Uterus (tissue), 4 donors: ENCODE measurements at places on chromosomes 5 and 9. TPM values are rescaled to one million over a fixed set of nuclear protein-coding genes. Genes with fewer than 3 reads are reported as not detected.

DNA sequence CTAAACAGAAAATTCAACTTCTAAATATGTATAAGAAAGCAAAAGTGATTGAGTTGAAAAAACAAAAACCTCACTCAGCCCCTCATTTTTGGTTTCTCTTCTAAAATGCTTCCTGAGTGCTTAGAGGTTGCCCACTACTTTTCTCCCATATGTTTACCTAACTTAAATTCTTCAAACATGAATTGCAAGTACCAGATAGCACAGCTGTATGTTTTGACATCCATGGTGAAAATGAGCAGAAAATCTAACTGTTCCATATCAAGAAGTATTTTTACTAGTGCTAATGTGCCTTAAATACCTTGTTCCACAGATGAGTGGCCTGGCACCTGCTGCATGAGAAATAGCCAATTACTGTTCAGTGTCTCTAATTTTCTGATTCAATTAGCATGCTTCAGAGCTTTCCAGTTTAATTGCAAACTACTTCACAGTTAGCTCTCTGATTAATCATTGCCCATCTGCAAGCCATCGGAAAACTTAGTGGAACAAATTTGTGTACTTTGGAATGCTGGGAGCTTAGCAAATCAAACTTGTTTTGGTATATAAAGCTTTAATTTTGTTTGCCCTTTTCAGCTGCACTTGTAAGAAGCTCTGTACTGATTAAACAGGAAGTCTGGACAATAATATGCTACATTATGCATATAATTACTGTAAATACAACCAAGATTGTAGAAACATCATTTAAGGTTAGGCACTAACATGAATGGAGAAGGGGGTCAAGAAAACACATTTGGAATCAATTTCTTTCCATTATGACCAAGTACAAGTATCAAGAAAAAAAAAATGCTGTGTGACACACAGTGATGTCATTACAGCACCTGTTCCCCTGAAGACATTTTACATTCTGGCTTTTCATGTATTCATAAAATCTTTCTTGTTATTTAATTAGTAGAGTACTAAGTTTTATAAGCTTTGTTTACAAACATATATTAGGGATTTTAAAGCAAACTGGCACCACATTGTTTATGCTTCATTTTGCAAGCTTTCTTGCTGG is 65.6 kb downstream of the POU5F2 start:
- no peak for DNase-seq
- no peak overlapping the region for H3K27ac ChIP-seq
- H3K4me3 ChIP-seq = no peak overlapping the region
- no peaks in the 10 kb centered on the region for H3K4me1 ChIP-seq

GRCh38 chr5:161960314-161960713 is 107.3 kb upstream of the GABRG2 start:
- H3K36me3 ChIP-seq = no peaks in the 10 kb centered on the region
- DNase-seq = no peak
- H3K27me3 ChIP-seq = no peaks in the 10 kb centered on the region
- no peaks in the 10 kb centered on the region for H3K4me1 ChIP-seq
- H3K27ac ChIP-seq = no peak overlapping the region
- no peak overlapping the region for H3K4me3 ChIP-seq

DNA sequence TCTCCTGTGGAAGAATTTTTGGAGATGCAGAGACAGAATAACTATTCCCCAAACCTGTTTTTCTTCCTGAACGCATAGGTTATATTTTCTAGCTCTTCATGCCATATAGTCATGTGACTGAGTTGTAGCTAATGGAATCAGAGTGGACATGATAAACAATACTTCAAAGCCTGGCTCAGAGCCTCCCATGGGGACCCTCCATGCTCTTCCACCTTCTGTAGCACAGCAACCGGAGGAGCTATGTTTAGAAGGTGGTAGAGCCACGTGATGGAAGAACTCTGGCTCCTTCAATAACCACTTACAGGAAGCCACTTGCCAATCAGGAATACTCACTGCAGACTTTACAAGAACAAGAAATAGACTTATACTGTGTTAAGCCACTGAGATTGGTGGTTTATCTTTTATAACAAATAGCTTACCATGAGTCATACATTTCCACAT is 39.2 kb downstream of the NADK2 start:
- no peaks in the 10 kb centered on the region for H3K27me3 ChIP-seq
- no peaks in the 10 kb centered on the region for H3K36me3 ChIP-seq
- no peak for DNase-seq

The GABRA1 gene
- total RNA-seq = not detected

The EMB gene
- 2.4 TPM for total RNA-seq

The RNF183 gene
- total RNA-seq = not detected

DNA sequence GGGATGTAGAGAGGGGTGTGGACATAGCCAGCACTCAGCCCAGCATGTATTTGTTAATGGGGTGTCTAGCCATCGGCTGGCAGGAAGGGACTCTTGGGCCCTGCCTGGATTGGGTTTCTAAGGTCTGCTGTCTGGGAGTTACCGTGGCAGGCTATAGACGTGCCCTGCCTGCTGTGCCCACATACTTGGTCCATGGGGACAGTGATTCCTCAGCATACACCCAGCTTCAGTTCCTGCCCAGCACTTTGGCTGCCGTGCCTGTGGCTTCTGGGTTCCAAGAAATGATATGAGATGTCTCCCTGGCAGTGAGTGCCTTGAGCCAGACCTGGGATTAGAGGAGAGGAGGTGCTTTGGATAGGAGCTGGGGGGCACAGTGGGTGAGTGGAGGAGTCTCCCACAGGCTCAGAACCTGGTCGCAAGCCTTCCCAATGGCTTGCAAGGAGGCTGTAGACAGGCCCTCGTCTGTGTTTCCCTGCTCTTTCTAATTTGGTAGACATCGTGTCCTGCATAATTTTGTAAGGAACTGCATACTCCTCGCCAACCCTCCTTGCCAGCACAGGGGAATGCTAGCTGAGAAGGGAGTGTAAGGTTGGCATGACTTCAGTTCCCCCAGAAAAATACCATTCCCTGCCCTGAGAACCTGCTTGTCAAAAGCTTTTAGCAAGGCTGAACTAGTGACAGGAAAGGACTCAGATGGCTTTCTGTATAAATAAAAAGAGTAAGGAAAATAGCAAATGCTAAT is 287.9 kb downstream of the ZSWIM6 start:
- no peaks in the 10 kb centered on the region for H3K27me3 ChIP-seq
- DNase-seq = no peak
- H3K27ac ChIP-seq = no peak overlapping the region

DNA sequence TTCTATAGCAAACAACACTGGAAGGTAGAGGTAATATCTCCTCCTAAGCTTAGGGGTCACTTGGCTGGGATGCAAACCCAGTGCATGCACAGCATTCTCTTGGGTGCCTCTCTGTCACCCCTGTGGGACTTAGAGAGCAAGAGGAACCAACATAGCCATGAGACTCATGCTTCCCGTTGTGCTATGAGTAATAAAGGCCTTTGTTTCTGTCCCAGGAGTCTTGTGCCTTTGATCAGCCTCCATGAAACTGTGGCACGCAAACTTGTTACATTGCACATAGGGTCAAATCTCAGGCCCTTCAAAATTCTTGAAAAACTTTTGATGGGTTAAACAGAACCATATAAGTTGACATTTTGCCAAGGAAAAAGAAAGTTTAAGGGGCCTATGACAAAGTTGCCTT is 272.8 kb downstream of the TAF11L14 start:
- H3K36me3 ChIP-seq = no peaks in the 10 kb centered on the region
- H3K4me3 ChIP-seq = no peak overlapping the region
- DNase-seq = no peak
- no peaks in the 10 kb centered on the region for H3K4me1 ChIP-seq
- no peak overlapping the region for H3K27ac ChIP-seq

GRCh38 chr9:98838868-98839565 is 31.5 kb downstream of the GALNT12 start:
- no peaks in the 10 kb centered on the region for H3K4me1 ChIP-seq
- no peak for DNase-seq
- H3K36me3 ChIP-seq = no peaks in the 10 kb centered on the region
- no peak overlapping the region for H3K27ac ChIP-seq
- no peaks in the 10 kb centered on the region for H3K27me3 ChIP-seq

- no peaks in the 10 kb centered on the region for H3K4me1 ChIP-seq
- H3K27me3 ChIP-seq = no peaks in the 10 kb centered on the region
- H3K4me3 ChIP-seq = no peak overlapping the region
- H3K36me3 ChIP-seq = no peaks in the 10 kb centered on the region
- H3K27ac ChIP-seq = no peak overlapping the region
These were observed 284.8 kb downstream of the DENND1A start for GRCh38 chr9:123645126-123645525.

GRCh38 chr9:19431361-19432171 is 22.8 kb downstream of the ACER2 start:
- H3K36me3 ChIP-seq = no peaks in the 10 kb centered on the region
- H3K27me3 ChIP-seq = no peaks in the 10 kb centered on the region
- DNase-seq = peak; percentile 61
- H3K27ac ChIP-seq = peak overlapping the region; percentile 68
- H3K4me1 ChIP-seq = no peaks in the 10 kb centered on the region

The ATOSB gene
- total RNA-seq = 7.6 TPM

- no peaks in the 10 kb centered on the region for H3K4me1 ChIP-seq
- no peaks in the 10 kb centered on the region for H3K36me3 ChIP-seq
- H3K27ac ChIP-seq = no peak overlapping the region
- H3K27me3 ChIP-seq = no peaks in the 10 kb centered on the region
- no peak for DNase-seq
- no peak overlapping the region for H3K4me3 ChIP-seq
These were observed 22.2 kb downstream of the TNFSF8 start for GRCh38 chr9:114908104-114908622.

DNA sequence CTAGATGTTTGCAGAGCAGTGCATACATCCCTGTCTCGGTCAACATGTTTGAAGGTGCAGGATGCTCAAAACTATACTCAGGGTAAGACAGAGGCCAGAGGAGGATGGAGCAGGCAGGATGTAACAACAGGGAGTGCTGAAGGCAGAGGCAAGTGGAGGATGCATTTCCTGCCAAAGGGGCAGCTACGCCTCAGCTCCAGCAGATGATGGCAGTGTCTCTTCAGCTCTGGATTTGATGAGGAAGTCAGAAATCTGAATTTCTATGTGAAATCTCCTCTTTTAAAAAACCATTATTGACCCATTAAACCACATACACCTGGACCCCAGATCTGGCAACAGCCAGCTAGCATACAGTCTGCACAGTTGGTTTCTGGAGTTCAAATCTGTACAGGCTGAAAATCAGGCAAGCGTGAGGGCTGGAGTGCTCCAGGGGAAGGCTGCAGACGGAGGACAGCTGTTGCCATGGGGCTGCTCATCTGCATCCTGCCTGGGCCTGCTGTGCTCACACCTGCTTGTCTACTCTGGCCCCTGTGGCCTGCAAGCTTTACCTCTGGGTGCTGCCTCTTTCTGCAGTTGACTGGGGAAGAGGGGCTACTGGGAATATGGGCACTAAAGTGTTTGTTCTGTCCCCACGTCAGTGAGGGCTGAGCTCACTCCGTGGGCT is 152.9 kb upstream of the SLC28A3 start:
- no peaks in the 10 kb centered on the region for H3K4me1 ChIP-seq
- no peaks in the 10 kb centered on the region for H3K36me3 ChIP-seq
- no peak for DNase-seq
- no peak overlapping the region for H3K4me3 ChIP-seq
- H3K27ac ChIP-seq = no peak overlapping the region

DNA sequence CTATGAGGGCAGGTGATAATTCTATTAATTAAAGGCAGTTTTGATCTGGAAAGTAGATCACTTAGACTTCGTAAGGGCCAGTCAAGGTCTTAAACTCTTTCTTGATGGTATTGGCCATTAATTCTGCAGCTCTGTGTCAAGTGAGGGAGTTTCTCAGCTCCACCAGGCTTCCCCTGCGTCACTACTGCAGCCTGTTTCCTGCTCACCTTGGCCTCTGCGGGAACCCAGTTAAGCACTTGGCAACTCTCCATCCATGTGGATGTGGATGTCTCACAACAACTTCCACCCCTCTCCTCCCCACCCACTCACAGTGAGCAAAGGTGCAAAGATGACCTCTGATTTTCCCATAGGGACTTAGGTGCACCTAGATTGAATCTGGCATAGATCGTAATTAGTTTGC is 191.6 kb downstream of the PLK2 start:
- H3K4me3 ChIP-seq = no peak overlapping the region
- no peaks in the 10 kb centered on the region for H3K4me1 ChIP-seq
- H3K27me3 ChIP-seq = no peaks in the 10 kb centered on the region
- peak; percentile 64 for DNase-seq
- H3K36me3 ChIP-seq = no peaks in the 10 kb centered on the region

GRCh38 chr5:160486573-160486972 is 64.9 kb downstream of the PTTG1 start:
- H3K27me3 ChIP-seq = no peaks in the 10 kb centered on the region
- H3K4me1 ChIP-seq = no peaks in the 10 kb centered on the region
- no peak overlapping the region for H3K27ac ChIP-seq

The CARTPT gene
- not detected for total RNA-seq

GRCh38 chr5:150460781-150461180 is 11.2 kb upstream of the RPS14 start:
- no peak overlapping the region for H3K4me3 ChIP-seq
- H3K27me3 ChIP-seq = no peaks in the 10 kb centered on the region
- peaks cover 7% of the 10 kb centered on the region for H3K4me1 ChIP-seq
- no peak for DNase-seq
- no peaks in the 10 kb centered on the region for H3K36me3 ChIP-seq
- H3K27ac ChIP-seq = no peak overlapping the region

DNA sequence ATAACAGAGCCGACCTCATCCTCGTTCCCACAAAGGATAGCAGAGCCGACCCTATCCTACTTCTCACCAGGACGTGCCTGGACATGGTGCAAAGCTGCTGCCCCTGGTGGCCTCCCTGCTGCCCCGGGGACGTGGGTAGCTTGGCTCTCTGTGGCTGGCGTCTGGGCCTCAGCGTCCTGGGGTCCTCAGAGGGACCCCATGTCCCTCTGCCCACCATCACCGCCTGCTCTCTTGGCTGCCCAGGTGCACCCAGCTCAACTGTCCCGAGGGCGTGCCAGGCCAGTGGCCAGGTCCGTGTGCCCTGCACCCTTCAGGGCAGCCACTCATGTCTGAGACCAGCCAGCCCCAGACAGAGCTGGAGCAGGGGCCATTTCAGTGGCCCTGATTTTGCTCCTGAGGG is 8.5 kb downstream of the NKD2 start:
- H3K4me3 ChIP-seq = no peak overlapping the region
- no peaks in the 10 kb centered on the region for H3K4me1 ChIP-seq
- H3K27me3 ChIP-seq = no peaks in the 10 kb centered on the region
- no peaks in the 10 kb centered on the region for H3K36me3 ChIP-seq

- DNase-seq = no peak
- no peaks in the 10 kb centered on the region for H3K27me3 ChIP-seq
- no peaks in the 10 kb centered on the region for H3K4me1 ChIP-seq
- H3K4me3 ChIP-seq = no peak overlapping the region
- H3K36me3 ChIP-seq = no peaks in the 10 kb centered on the region
These were observed 26.3 kb downstream of the SLC28A3 start for GRCh38 chr9:84314306-84314705.

The BAAT gene
- total RNA-seq = not detected

DNA sequence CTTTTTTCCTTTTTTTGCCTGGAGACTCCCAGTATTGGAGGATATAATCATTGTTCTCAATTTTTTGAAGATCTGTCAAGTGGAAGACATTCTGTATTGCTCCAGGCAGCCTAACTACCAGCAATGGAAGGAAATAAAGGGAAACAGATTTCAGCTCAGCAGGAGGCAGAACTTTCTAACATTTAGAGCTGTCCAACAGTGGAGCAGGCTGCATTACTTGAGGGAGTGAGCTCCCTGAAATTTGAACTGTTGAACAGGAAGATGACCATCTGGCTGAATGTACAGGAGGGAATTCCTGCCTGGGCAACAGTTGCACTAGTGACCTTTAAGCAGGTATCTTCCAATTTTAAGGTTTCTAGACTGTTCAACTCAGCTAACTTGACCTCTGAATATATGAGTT is 1.1 kb upstream of the GAPVD1 start:
- no peak for DNase-seq
- no peaks in the 10 kb centered on the region for H3K36me3 ChIP-seq
- H3K4me3 ChIP-seq = no peak overlapping the region
